Cortex of kidney (tissue), 1 donor: ENCODE measurements at places on chromosomes 5 and 9.

- DNase-seq, result no peak
Measured at GRCh38 chr9:137707361-137707760, 88.6 kb downstream of the EHMT1 start.

DNA sequence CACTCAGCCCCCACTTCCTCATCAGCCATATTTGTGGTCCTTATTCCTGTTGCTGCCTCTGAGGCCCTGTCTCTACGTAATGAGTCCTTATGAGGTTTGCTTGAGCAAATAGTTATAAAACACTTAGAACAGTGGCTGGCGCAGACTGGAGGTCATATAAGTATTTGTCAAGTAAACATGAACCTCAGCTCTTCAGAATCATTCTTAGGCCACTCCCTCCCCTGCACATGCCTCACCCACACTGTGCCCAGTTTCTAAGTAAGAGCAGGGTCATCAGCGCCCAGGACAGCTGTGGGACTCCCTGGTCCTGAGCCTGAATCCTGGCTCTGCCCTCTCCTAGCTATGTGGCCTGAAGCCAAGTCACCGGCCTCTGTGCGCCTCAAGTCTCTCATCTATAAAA, 4.0 kb downstream of the ST6GALNAC4 start:
- no peak for DNase-seq

DNA sequence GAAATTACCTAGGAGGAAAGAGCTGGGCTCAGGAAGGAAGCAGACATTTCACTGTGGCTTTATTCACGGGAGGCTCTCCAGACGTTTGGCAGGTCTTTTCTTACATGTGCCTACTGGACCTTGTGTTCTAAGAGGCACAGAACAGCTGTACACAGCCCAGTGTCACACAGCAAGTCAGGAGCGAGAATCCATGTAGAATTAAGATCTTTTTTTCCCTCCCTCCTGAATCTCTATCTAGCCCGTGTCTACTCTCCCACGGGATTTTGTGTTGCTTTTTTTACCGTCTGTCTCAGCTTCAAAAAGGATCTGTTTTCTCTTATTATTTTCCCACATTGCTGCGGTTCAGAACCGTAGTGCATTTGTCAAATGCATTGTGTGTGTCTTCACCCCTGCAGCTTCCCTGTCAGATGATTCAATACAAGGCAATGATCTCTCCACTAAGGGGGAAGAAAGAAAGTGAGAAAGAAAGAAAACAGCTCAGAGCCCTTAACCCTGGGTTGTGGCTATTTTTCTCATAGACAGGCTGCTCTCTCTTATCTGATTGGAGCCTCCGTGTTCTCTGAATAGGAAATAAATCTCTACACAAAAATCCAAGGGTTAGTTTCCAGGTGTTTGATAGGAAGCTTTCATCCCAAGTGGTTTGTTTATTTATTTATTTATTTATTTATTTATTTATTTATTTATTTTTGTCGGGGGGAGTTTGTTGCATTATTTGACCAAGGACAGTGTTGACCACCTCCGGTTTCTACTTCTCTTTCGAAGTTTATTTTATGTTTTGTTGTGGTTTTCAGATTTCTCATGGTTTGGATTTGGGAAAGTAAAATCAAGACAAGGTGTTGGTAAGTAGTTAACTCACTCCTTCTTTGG, 191.0 kb downstream of the NTRK2 start:
- DNase-seq, result no peak

DNA sequence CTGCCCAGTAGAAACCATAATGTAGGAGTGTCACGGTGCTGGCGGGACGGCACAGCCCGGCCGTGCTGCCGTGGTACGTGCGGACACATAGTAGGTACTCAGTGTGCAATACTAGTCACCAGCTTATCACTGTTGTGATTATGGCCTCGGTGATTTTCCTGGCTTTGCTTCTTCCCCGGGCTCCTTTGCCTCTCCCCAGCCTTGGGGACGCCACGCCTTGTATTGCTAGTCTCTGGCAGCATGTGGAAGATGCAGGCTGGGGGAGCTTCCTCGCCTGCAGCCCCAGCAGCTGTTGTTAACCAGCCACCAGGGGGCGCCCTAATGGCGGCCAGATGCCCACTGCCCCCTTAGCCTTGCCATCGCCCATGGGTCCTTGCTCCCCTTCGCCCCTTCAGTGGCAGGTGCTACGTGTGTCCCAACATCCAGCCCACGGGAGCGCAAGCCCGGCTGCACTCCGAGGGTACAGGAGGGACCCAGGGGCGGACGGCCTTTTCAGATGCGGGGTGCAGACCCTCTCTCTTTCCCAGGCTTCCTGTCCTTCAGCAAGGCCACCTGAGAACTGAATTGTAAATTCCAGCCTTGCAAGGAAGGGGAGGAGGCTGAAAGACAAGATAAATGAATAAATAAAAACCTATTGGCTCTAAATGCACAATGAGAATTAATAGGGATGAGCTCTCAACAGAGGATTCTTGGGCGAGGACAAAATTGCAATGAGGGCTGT, 8.0 kb downstream of the NTNG2 start:
- DNase-seq, result no peak

- no peak for DNase-seq
Measured at GRCh38 chr5:68421485-68422220, 206.1 kb downstream of the PIK3R1 start.

DNA sequence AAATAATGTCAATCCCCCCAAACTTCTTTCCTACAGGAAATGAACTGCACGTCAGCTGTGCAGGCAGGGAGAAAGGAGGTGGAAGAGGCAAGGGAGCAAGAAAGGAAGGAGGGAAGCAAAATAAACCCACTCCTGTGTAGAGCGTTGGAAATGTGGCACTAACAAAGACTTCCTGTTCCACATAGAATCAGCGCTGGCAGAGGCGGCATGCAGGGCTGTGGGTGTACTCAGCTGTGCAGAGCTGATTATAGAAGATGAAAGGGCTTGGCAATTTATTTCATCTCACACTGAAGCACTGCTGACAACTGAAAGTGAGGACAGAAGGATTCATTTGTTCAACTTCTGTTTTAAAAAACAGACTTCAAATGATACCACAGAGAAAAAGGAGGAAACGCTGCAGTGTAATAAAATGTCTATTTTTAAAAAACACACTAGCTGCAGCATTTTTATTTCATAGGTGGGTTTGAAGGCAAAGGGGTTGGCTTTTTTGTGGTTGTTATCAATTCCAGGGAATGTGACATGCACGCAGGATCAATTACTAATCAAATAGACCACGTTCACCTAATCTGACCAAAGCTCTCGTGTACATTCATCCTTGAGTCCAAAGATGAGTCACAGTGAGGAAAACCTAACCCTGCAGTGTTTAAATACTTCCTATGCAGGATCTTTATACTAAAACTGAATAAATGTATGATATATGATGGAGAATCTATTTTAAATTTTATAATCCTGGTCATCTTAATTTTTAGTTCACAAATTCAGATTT, 583.5 kb downstream of the ZNF608 start:
- no peak for DNase-seq

GRCh38 chr9:69307446-69308205, 17.4 kb upstream of the ENTREP1 start:
- DNase-seq, result no peak

DNA sequence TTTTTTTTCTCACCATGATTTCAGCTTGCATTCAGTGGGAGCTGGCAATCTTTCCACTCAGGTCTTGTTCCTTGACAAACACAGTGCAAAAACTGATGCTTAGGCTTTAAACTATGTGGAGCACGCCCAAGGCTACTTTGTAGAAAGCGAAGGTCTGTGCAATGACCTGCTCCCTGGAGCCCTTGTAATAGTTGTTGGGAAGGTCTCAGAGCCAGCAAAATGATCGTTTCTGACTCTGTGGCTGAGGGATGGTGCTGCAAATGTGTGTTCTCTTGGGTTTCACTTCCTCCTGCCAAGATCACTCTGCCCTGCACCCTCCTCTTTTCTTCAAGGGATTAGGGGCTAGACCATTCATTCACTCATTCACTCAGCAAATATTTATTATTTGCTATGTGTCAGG, 249.7 kb upstream of the MAP3K1 start:
- DNase-seq, result no peak

DNA sequence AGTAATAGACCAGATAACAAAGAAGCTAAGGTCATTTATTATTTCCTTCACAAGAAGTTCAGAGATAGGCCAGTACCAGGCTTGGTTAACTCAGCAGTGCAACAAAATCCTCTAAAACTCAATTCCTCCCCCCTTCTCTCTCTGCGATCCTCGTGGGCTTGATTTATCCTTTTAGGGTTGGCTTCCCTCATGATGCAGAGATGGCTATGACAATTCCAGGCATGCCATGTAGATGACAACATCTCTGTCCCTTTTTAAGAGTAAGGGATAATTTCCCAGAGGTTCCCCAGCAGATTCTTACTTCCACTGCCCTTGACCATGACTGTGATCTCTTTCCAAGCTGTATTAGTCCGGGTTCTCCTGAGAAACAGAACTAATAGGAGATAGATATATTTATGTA, 28.7 kb upstream of the DAP start:
- DNase-seq, result no peak

DNA sequence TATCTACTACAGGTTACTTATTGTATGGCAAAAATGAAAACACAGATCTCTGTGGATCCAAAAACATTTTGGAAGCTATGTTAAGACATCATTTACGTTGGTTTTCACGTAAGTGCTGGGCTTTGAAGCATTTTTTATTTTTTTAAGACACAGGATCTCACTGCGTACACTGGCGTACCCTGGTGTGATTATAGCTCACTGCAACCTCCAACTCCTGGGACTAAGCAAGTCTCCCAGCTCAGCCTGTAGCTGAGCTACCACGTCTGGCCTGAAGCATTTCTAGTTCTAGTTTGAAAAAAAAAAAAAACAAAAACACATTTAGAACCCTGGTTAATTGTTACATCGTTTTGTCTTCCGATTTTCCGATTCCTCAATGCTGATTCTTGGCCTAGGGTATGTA, 131.3 kb downstream of the AOPEP start:
- no peak for DNase-seq

DNA sequence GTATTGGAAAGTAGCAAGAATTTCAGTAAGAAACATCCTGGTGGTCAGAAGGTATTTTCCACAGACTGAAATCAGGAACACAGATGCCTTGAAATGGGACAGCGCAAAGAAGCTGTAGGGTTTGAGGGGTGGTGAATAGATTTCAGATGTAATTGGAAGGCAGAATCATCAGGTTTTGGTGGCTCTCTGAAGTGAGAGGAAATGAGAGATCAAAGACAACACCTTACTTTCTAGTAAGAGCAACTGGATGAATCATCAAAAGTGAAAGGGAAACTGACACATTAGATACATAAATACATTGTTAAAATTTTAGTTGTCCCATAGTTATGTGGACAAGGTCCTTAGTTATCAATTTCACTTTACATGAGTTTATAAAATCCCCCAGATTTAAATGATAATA, 188.2 kb upstream of the SLC27A6 start:
- no peak for DNase-seq
